ENCODE measurements at places on chromosomes 6 and 20.

- DNase-seq: no peak
Measured at GRCh38 chr20:38893056-38893564, 33.1 kb upstream of the FAM83D start.

DNA sequence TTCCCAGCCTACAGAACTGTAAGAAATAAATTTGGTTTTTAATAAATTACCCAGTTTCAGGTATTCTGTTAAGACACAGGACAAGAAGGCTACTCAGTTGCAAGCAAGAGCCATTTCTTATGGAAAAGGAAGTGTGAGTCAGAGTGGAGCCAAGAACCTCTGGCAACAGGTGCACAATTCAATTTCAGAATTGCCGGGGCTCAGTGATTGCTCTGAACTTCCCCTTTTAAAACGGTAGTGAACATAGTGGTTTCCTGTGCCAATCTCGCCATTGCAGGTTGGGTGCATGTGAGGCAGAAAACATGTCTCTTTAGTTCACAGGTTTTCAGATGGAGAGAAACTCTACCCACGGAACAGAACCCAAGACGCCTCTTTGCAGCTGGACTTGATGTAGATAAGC is 16.4 kb downstream of the PIGT start:
- no peak for DNase-seq

GRCh38 chr6:105272786-105273185 is 93.0 kb upstream of the POPDC3 start:
- no peak for DNase-seq

DNA sequence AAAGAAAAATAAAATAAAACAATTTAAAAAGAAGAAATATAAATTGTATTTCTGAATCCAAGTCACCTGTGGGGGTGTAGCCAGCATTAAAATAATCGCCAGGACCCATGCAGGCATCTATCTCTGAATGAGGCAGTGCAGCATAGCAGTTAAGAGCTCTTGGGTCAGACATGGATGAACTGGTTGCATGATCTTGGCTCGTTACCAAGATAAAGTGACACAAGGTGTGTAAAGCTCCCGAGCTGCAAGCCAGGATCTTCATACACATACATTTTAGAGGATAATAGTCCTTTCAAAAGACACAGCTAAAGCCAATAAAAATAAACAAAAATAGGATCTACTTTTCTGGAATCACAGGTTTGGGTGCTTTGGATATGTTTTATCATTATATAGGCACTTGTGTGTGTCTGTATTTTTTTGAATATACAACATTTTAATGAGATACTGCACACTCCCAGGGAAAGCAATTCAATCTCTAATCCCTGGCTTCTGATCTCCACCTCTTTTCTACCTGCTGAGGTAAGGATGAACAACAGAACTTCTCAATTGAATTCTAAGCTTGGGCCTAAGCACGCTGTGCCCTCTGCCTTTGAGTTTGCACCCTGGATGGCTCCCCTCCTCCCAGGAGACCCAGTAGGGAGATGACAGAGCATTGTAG is 8.9 kb downstream of the TRIM10 start:
- no peak for DNase-seq
